CD8-positive, alpha-beta memory T cell (primary cell): ENCODE measurements at places on chromosomes 2 and 18. TPM values are rescaled to one million over a fixed set of nuclear protein-coding genes. Genes with fewer than 3 reads are reported as not detected.

GRCh38 chr18:2223849-2224248 lies 347.5 kb downstream of the METTL4 start:
- no peak for DNase-seq
- no peak overlapping the region for H3K27ac ChIP-seq
- H3K36me3 ChIP-seq: no peaks in the 10 kb centered on the region
- no peaks in the 10 kb centered on the region for H3K27me3 ChIP-seq
- H3K4me3 ChIP-seq: no peak overlapping the region

- no peaks in the 10 kb centered on the region for H3K27me3 ChIP-seq
- DNase-seq: no peak
- no peaks in the 10 kb centered on the region for H3K36me3 ChIP-seq
- no peak overlapping the region for H3K4me3 ChIP-seq
- H3K27ac ChIP-seq: no peak overlapping the region
Measured at GRCh38 chr2:204529795-204530463, 15.3 kb upstream of the PARD3B start.

Gene DLX1
- not detected for total RNA-seq

Gene RAPGEF4
- total RNA-seq: not detected

- no peaks in the 10 kb centered on the region for H3K27me3 ChIP-seq
- H3K4me1 ChIP-seq: no peaks in the 10 kb centered on the region
- no peak overlapping the region for H3K4me3 ChIP-seq
- no peak overlapping the region for H3K27ac ChIP-seq
Measured at GRCh38 chr2:102021779-102022178, 30.0 kb downstream of the IL1R2 start.

DNA sequence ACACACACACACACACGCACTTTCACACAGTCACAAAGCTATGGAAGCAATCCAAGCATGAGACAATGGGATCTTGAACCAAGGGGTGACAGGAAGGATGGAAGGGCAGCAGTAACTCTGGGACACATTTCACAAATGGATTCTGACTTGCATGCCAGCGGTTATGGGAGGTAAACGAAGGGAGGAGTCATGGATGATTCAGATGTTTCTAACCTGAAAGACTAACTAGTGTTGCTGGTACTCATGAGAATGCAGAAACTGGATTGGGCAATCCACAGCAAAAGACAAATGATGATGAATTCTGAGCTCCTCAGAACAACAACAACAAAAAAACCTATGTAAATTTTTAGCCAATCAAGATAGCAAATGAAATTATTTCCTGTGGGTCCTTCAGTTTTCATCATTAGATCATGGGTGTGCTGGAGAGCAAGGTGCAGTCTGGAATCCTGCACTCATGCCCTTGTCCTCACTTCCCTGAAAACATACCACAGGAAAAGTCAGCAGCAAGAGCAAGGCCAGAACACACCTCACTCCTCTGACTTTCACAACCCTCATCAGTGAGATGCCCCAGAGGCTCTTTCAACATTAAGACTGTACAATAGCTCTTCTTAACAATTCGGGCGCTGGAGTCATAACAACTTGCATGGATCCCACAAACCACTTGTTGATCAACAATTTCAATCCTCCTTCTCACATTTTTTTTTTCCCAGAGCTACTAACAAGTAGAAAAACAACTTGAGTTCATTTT lies 32.6 kb downstream of the ABCA12 start:
- no peaks in the 10 kb centered on the region for H3K36me3 ChIP-seq
- H3K27me3 ChIP-seq: no peaks in the 10 kb centered on the region
- no peaks in the 10 kb centered on the region for H3K4me1 ChIP-seq
- no peak overlapping the region for H3K4me3 ChIP-seq

Gene LIMS4
- 0.79 TPM for total RNA-seq

DNA sequence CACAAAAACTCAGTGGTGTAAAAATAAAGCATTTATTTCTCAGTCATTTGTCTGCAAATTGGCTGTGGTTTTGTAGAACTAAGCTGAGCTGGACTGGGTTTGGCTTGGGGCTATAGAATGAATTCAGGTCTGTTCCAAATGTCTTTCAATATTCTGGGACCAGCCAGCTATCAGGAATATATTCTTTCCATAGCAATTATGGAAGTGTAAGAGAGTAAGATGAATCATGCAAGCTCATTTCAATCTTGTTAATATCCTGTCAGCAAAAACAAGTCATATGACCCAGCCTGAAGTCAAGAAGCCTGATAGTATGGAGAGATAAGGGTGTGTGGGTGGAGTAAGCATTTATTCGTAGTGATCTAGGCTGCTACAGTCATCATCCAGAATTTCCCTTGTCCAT lies 481.0 kb upstream of the CDH2 start:
- no peak overlapping the region for H3K4me3 ChIP-seq
- no peaks in the 10 kb centered on the region for H3K4me1 ChIP-seq
- DNase-seq: no peak
- no peaks in the 10 kb centered on the region for H3K36me3 ChIP-seq
- no peaks in the 10 kb centered on the region for H3K27me3 ChIP-seq

DNA sequence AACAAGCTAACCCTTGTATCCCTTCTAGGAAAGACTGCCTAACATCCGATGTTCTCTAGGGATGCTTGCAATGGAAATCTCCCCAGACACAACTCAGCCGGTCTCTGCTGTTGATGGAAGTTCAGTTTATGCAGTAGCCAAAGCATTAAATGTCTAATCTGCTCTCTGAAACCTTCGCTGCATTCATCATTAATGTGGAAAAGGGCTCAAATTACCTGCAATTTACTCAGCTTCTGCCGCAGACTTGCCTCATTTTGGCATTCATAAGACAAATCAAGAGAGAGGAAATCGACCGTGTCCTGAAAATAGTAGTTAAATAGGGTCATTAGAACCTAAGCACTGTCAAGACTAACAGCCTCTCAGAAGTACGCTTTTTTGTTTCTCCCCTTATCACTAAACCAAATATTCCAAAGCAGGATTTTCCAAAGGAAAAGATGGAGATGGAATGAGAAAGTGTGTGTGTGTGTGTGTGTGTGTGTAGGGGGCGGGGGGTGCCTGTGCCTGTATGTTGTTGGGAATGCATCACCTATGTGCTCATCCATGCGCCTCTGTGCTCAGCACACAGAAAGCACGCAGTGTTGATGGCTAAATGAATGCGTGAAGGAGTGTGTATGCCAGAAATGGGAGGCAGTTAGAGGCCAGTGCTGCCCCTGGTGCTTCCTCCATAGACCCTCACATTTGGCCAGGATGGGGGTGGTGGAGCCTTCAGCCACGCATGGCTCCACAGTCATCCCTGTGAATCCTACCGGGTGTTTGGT lies 7.4 kb downstream of the LCT start:
- H3K4me3 ChIP-seq: no peak overlapping the region
- H3K27ac ChIP-seq: no peak overlapping the region
- H3K27me3 ChIP-seq: no peaks in the 10 kb centered on the region
- DNase-seq: no peak
- H3K36me3 ChIP-seq: no peaks in the 10 kb centered on the region

- no peaks in the 10 kb centered on the region for H3K4me1 ChIP-seq
- no peaks in the 10 kb centered on the region for H3K36me3 ChIP-seq
- no peak overlapping the region for H3K4me3 ChIP-seq
- no peaks in the 10 kb centered on the region for H3K27me3 ChIP-seq
- H3K27ac ChIP-seq: no peak overlapping the region
Measured at GRCh38 chr2:167424803-167425755, 536.8 kb downstream of the XIRP2 start.

Gene PUM2
- total RNA-seq: 120 TPM
